ENCODE measurements at places on chromosomes 2 and 18.

GRCh38 chr2:27323596-27324285 lies 844 bp upstream of the MPV17 start:
- peak overlapping the region; percentile 92 for H3K27ac ChIP-seq
- H3K4me1 ChIP-seq, result peaks cover 35% of the 10 kb centered on the region
- H3K4me3 ChIP-seq, result peak overlapping the region; percentile 89

GRCh38 chr2:2590141-2590540 lies 259.1 kb upstream of the MYT1L start:
- no peak overlapping the region for H3K4me3 ChIP-seq
- no peak for DNase-seq
- no peaks in the 10 kb centered on the region for H3K27me3 ChIP-seq
- H3K27ac ChIP-seq, result no peak overlapping the region

- H3K27ac ChIP-seq, result peak overlapping the region; percentile 95
- peak overlapping the region; percentile 96 for H3K4me3 ChIP-seq
- H3K27me3 ChIP-seq, result no peaks in the 10 kb centered on the region
- peak; percentile 12 for DNase-seq
These were observed 756 bp upstream of the SLC35F5 start for GRCh38 chr2:113757138-113757657.

GRCh38 chr2:233426619-233427342 lies 72.5 kb downstream of the DGKD start:
- no peak overlapping the region for H3K27ac ChIP-seq
- DNase-seq, result no peak
- peaks cover 5% of the 10 kb centered on the region for H3K4me1 ChIP-seq
- no peak overlapping the region for H3K4me3 ChIP-seq

DNA sequence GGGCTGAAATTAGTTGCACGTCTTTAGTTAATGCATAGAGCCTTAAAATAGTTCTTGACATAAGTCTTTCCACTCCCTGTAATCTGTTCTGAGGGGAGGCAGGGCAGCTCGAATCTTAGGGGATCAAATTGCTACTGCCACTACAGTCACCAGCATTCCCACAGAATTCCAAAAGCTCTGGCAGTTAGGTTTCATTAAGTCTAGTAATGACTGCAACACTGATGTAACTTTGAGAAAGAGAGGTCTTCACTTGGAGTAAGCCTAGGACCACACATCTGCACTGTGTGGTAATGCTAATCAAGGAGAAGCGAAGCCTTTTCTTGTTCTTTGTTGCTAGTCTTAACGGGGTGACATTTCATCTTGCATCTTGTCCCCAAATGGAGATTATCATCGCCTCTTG lies 19.3 kb upstream of the NCK2 start:
- H3K27me3 ChIP-seq, result no peaks in the 10 kb centered on the region
- no peak overlapping the region for H3K4me3 ChIP-seq
- H3K4me1 ChIP-seq, result no peaks in the 10 kb centered on the region
- no peaks in the 10 kb centered on the region for H3K36me3 ChIP-seq

DNA sequence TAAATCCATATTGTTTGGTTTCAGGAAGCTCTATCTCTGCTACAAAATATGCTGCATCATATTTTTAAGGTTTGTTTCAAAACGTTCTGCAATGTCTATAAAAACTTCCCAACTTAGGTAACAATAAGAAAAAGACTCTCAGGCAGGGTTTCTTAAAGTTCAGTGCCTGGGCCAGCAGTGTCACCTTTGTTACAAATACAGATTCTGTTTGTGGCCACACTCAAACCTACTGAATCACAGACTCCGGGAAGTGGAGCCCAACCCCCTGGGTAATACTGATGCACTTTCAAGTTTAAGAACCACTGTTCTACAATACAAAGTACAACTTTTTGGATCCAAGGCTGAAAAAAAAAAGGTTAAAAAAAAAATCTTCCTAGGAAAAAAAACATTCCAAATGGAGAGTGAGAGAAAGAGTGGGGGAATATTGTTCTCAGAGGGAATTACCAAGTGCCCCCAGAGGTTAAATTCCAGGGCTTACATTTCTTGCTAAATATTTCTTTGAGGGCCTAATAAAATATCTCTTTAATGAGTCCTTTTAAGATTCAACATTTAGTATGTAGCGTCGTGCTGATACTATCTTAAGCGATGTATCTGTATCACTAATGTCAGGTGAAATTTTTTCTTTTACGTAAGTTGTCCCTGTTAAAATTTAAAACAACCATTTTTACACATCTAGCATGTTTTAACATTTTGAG lies 476.7 kb downstream of the TXNL1 start:
- no peak for DNase-seq
- no peak overlapping the region for H3K27ac ChIP-seq
- no peak overlapping the region for H3K4me3 ChIP-seq
- no peaks in the 10 kb centered on the region for H3K27me3 ChIP-seq

- H3K4me3 ChIP-seq, result no peak overlapping the region
- no peaks in the 10 kb centered on the region for H3K36me3 ChIP-seq
- no peak for DNase-seq
- H3K27me3 ChIP-seq, result no peaks in the 10 kb centered on the region
- no peak overlapping the region for H3K27ac ChIP-seq
- H3K4me1 ChIP-seq, result no peaks in the 10 kb centered on the region
These were observed 506.9 kb downstream of the BCL11A start for GRCh38 chr2:60046529-60046928.

DNA sequence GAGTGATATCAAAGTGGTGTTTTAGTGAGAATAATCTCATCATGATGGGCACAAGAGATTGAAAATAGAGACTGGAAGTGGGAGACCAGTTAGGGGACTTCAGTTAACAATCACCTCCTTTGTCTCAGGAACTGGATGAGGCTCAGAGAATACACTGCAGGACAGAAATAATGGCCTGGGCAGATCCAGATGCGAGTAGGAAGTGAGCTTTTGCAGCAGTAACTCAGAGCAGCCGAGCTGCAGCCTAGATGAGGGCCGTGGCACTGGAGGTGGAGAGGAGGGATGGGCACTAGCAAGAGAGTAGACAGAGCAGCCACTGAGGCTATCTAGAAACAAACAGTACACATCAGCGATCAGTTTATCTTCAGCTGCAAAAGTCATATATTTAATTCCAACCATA lies 48.6 kb downstream of the CYB5A start:
- H3K4me1 ChIP-seq, result no peaks in the 10 kb centered on the region
- peaks cover 11% of the 10 kb centered on the region for H3K27me3 ChIP-seq
- no peak for DNase-seq
- H3K4me3 ChIP-seq, result no peak overlapping the region
- H3K27ac ChIP-seq, result no peak overlapping the region
- no peaks in the 10 kb centered on the region for H3K36me3 ChIP-seq

GRCh38 chr18:49814147-49814499 lies 790 bp upstream of the ACAA2 start:
- no peak for DNase-seq
- no peak overlapping the region for H3K4me3 ChIP-seq
- H3K36me3 ChIP-seq, result no peaks in the 10 kb centered on the region

DNA sequence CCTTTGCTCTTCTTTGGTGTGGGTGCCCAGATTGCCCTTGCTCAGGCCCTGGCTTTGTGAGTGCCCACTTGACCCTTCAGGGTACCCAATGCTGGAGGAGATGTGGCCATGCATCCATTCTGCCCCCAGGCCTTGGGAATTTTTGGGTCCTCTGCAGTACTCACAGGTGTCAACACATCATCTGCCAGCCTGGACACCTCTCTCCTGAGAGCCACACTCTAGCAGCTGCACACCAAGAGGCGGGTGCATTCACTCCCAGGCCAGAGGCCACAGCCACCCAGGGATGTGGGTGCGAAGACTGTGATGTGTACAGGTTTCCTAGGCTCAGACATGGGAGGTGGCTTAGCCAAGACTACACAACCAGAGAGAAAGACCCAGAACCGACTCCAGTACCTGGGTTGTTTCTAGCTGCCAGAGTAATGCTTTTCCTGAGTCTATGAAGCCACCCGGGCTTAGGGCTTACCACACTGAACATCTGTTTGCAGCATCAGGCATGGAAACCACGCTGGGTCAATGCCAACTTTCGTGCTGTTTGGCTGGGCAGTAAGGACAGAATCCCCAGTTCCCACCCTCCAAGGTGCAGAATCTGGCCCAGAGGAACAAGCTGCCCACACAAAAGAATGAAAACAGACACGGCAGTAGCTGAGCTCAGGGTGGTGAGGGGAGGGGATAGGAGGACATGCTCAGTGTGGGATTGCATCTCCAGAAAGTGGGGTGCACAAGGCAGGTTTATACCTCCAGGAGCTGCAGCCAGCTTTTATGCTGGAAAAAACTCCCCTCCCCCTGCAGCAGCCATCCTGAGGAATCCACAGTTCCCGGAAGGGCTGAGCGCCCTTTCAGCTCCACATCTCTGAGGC lies 40.1 kb downstream of the KCNF1 start:
- no peaks in the 10 kb centered on the region for H3K27me3 ChIP-seq
- H3K4me1 ChIP-seq, result no peaks in the 10 kb centered on the region
- no peaks in the 10 kb centered on the region for H3K36me3 ChIP-seq
- H3K4me3 ChIP-seq, result no peak overlapping the region
- no peak for DNase-seq

DNA sequence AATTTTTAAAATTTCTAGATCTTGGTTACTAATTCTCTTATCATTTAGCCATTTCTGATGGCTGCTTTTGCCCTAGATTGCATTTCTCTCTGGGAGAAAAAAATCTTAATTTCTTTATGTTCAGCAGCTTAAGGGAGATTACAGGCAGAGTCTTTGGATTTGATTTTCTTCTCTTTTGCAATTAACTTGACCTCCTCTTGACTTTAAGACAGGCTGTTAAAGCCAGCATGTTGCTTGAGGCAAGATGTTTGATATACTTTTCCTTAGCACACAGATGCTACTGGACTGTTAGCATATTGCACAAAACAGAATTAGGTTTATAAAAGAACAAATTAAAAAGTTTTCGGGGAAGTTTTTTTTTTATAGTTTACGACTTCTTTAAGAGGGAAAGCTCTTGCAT lies 50.0 kb downstream of the XRCC5 start:
- peaks cover 98% of the 10 kb centered on the region for H3K36me3 ChIP-seq
- no peak overlapping the region for H3K27ac ChIP-seq

DNA sequence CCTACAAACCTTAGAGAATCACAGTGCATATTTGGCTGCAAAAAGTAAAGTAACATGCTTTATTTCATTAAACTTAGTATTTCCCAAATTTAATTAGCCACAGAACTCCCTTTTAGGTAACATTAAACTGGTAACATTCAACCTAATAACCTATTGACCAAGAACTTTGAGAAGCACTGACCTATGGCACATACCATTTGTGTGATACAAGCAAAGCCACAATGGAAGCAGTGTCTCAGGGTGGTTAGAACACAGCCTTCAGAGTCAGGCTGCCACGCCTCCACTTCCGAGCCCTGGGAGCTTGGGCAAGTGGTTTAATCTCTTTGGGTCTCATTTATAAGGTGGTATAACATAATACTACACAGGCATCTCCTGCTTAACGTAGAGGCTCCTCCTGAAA lies 301.4 kb downstream of the PDE11A start:
- H3K27me3 ChIP-seq, result no peaks in the 10 kb centered on the region
- H3K27ac ChIP-seq, result no peak overlapping the region
- DNase-seq, result no peak
- no peaks in the 10 kb centered on the region for H3K36me3 ChIP-seq
- no peak overlapping the region for H3K4me3 ChIP-seq

- no peaks in the 10 kb centered on the region for H3K36me3 ChIP-seq
- H3K4me1 ChIP-seq, result no peaks in the 10 kb centered on the region
- DNase-seq, result no peak
- H3K27ac ChIP-seq, result no peak overlapping the region
These were observed 128.1 kb upstream of the SERTAD2 start for GRCh38 chr2:64781711-64782390.

DNA sequence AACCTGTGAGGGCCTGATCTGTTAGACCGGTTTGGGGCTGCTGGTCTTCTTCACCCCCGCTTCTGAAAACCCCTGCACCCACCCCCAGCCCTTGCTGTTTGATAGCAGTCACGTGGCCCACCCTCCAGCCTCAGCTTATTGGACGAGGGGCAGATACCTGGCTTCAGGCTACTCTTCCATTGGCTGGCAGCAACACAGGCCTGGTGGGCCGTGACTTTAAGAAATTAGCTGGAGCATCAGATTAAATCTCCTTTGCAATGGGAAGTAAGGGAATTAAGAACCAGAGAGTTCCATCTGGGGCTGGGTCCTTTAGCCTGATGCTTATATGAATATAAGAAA lies 107.3 kb downstream of the KLHL29 start:
- peaks cover 3% of the 10 kb centered on the region for H3K27me3 ChIP-seq
- DNase-seq, result no peak
- H3K4me3 ChIP-seq, result no peak overlapping the region

- DNase-seq, result peak; percentile 57
- peaks cover 39% of the 10 kb centered on the region for H3K4me1 ChIP-seq
- no peaks in the 10 kb centered on the region for H3K27me3 ChIP-seq
- no peaks in the 10 kb centered on the region for H3K36me3 ChIP-seq
These were observed 21.0 kb upstream of the PTMA start for GRCh38 chr2:231687133-231687852.

DNA sequence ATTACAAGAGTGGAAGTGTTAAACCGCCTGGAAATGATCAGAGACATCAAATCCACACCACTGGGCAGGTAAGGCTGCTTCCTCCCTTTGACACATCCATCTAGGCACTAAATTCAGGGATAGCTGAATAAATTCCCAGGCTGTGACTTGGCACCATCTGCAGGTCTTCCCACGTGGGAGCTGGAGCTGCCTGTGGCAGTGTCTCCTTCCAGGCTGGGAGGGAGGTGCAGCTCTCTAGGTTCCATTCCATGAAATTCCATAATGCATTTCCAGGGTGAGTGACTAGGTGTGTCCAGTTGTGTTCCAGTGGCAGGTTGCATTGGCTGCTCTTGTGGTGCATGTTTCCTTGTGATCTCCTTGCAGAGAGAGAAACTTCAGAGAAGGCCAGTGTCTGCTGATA lies 188.9 kb upstream of the CXCR4 start:
- H3K4me3 ChIP-seq, result no peak overlapping the region
- no peak overlapping the region for H3K27ac ChIP-seq
- no peaks in the 10 kb centered on the region for H3K36me3 ChIP-seq
- no peaks in the 10 kb centered on the region for H3K27me3 ChIP-seq
- DNase-seq, result no peak

Measured in DND-41 (cell line).